Ascending aorta (tissue), 2 donors: ENCODE measurements at places on chromosomes 3 and 15. TPM values are rescaled to one million over a fixed set of nuclear protein-coding genes. Genes with fewer than 3 reads are reported as not detected.

DNA sequence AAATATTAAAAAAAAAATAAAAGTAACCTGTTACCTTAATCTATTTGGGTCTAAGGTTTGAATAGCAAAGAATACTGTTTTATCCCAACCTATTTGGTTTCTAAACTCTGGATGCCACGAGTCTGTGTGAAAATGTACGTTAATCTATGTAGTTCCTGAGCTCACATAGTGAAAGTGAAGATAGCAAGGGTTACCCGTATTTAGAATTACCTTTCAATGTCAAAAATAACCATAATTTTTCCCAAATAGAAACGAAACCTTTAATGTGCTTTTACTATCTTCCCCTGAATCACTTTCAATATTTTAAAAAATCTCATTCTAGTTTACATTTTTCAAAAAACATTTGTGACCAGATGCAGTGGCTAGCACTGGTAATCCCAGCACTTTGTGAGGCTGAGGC lies 5.8 kb upstream of the USP50 start:
- no peaks in the 10 kb centered on the region for H3K36me3 ChIP-seq
- no peaks in the 10 kb centered on the region for H3K4me1 ChIP-seq
- DNase-seq = no peak
- H3K4me3 ChIP-seq = no peak overlapping the region
- H3K27ac ChIP-seq = no peak overlapping the region
- no peaks in the 10 kb centered on the region for H3K27me3 ChIP-seq

CIB2 gene
- 6.7 TPM for total RNA-seq

GRCh38 chr3:171255236-171255806 lies 204.9 kb downstream of the TNIK start:
- no peak overlapping the region for H3K27ac ChIP-seq
- peaks cover 6% of the 10 kb centered on the region for H3K4me1 ChIP-seq
- no peak for DNase-seq
- no peaks in the 10 kb centered on the region for H3K27me3 ChIP-seq
- no peaks in the 10 kb centered on the region for H3K36me3 ChIP-seq

ZNF662 gene
- 7.7 TPM for total RNA-seq

DNA sequence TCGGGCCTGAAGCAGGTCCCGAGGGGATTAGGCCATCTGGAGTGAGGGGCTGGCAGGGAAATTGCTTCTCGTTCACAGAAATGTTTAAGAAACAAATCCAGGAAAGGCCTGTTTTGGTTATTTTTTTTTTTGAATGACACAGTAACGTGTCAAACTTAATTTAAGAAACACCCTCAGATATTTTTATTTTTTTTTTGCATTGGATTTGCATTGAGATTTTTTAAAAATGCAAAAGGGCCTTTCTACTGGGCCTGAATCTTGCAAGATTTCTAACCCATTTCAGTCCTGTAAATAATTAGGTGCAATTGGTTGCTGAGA lies 25.0 kb upstream of the KLF13 start:
- H3K27me3 ChIP-seq = no peaks in the 10 kb centered on the region
- H3K4me3 ChIP-seq = no peak overlapping the region
- H3K4me1 ChIP-seq = no peaks in the 10 kb centered on the region
- no peak overlapping the region for H3K27ac ChIP-seq
- no peaks in the 10 kb centered on the region for H3K36me3 ChIP-seq
- no peak for DNase-seq

DNA sequence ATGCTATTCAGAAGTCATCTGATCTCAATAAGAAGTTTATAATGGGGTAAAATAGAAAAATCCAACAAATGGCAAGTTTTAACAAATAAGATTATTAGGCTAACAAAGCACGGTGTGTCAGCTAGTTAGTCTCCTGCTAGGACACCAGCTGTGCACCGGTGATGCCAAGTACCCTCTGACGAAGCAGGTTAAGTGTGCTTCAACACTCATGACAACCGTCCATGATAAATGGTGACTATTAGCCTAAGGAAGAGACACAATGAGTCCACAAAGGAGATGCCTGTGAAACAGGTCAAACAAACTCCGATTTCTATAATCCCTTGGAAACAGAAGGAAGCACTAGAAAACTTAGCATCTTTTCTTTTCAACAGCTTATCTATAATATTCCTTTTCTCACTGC lies 36.5 kb downstream of the ATP13A3 start:
- peaks cover 53% of the 10 kb centered on the region for H3K36me3 ChIP-seq
- no peak overlapping the region for H3K4me3 ChIP-seq
- H3K4me1 ChIP-seq = no peaks in the 10 kb centered on the region
- no peak overlapping the region for H3K27ac ChIP-seq

DNA sequence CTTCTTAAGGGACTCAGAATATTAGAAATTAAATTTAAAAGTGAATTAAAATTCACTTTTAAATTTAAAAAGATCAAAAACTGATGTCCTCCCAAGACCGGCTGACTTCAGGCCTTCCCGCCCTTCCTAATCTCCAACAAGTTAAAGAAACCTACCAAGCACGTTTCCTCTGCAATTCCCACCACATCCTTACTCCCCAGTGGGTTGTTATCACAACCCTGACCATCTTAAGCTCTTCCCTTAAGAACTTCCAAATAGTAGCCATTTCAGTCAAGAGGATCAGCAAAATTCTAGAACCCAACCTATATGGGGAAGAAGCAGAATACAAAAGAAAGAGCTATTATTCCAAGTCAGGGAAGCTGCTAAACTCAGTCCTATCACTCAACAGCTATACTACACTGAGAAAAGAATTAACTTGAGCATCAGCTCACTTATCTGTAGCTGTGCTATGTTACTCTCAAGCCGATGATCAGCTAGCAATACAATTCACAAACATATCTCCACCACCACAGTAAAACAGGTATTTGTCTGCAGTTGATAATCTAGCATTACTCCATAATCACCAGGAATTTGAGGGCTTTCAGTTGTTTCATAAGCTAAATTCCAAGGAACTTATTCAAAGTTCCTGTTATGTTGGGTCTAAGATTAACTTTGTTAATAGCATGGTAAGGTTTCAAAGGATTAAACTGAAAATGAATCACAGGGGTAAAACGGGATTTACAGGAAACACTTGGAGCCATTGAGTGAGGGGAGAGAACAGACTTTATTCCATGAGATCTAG lies 14.3 kb downstream of the ABCC5 start:
- H3K27me3 ChIP-seq = no peaks in the 10 kb centered on the region
- H3K36me3 ChIP-seq = no peaks in the 10 kb centered on the region
- DNase-seq = no peak
- peak overlapping the region; percentile 45 for H3K27ac ChIP-seq
- no peak overlapping the region for H3K4me3 ChIP-seq

DNA sequence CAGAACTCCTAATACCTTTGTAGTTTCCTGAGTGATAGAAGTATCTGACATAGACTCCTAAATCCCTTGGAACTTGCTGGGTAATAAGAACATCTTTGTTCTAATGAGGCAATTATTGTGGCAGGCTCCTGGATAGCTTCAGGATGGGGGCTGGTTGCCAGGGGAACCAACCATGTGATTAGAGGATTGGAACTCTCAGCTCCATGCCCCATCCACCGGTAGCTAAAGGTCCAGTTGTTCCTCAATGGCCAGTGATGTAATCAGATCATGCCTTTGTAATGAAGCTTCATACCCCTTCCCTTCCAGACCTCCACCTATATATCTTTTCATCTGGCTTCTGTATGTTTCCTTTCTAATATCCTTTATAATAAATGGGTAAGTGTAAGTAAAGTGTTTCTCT lies 221.2 kb upstream of the ALCAM start:
- no peak overlapping the region for H3K27ac ChIP-seq
- H3K4me3 ChIP-seq = no peak overlapping the region
- H3K36me3 ChIP-seq = no peaks in the 10 kb centered on the region
- no peaks in the 10 kb centered on the region for H3K27me3 ChIP-seq

- H3K36me3 ChIP-seq = no peaks in the 10 kb centered on the region
- H3K27ac ChIP-seq = no peak overlapping the region
- no peaks in the 10 kb centered on the region for H3K4me1 ChIP-seq
- H3K4me3 ChIP-seq = no peak overlapping the region
Measured at GRCh38 chr3:63279005-63279841, 1.1 kb downstream of the SYNPR start.

- H3K36me3 ChIP-seq = no peaks in the 10 kb centered on the region
- DNase-seq = no peak
- no peak overlapping the region for H3K27ac ChIP-seq
Measured at GRCh38 chr3:140441006-140441405, 236.9 kb upstream of the TRIM42 start.

DNA sequence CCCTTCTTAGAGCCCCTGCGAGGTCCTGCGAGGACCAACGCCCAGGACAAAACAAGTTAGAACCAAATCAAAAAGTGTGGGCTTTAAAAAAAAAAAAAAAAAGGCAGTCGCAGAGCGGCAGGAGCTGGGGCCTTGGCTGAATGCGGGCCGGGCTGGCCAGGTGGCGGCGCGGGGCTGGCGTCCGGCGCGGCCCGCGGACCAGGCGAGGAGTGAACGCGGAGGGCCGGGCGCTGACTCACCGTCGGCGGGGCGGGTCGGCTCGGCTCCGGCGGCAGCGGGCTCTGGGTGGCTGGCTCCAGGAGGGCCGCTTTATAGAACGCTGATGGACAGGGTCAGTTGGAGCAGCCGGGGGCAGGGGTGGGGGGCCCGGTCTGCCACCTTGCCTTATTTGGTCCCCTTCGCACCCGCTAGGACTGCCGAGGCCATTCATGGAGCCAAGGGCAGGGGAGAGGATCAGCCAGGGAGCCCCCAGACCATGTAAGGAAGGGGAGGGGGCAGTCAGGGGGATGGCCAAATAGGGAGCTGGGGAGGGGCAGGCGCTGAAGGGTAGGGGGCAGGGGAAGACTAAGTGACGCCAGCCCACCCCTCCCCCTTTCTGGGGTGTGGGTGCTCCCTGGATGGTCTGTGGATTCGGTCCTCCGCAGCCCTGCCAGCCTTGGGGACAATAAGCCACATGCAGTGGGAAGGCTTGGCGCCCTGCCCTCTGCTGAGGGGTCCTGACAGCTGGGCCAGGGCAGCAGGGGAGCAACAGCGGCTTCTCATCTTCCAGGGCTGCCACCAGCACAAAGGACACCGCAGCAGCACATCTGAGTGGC lies at the start of gene ACTC1:
ACTC1 (minus strand) TSS at position 283 of the 815 bp plus-strand sequence. CDS start 741 bp downstream, outside the sequence.
- H3K27me3 ChIP-seq = no peaks in the 10 kb centered on the region
- peaks cover 5% of the 10 kb centered on the region for H3K4me1 ChIP-seq
- DNase-seq = peak; percentile 86
- peak within 1 kb of the TSS; percentile 84 for H3K27ac ChIP-seq

DNA sequence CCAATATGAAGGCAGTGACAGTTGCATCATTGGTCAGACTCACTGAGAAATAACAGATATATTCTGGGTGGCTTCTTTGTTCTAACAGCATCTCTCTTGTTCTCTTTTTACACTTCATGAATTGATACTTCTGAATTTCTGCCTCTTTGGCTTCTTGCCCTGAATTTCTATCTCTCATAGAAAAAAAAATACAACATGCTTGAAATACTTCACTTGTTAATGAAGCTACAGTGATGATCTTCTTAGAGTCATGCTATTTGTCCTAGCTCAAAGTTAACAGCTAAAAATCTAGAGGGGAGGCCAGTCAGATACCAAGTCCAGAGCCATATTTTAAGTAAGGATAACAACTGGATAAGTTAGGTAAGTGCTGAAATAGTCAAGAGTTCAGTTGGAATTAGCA lies 597.2 kb upstream of the AGTR1 start:
- H3K4me3 ChIP-seq = no peak overlapping the region
- no peaks in the 10 kb centered on the region for H3K4me1 ChIP-seq
- no peak overlapping the region for H3K27ac ChIP-seq
- no peaks in the 10 kb centered on the region for H3K27me3 ChIP-seq
- DNase-seq = no peak

- H3K36me3 ChIP-seq = no peaks in the 10 kb centered on the region
- no peak for DNase-seq
- no peaks in the 10 kb centered on the region for H3K27me3 ChIP-seq
- no peak overlapping the region for H3K27ac ChIP-seq
Measured at GRCh38 chr3:61666615-61667330, 105.4 kb downstream of the PTPRG start.

GRCh38 chr15:72281713-72282112 lies 9.4 kb upstream of the PARP6 start:
- no peak for DNase-seq
- no peak overlapping the region for H3K27ac ChIP-seq
- H3K36me3 ChIP-seq = no peaks in the 10 kb centered on the region
- no peaks in the 10 kb centered on the region for H3K4me1 ChIP-seq

- no peak overlapping the region for H3K4me3 ChIP-seq
- H3K27ac ChIP-seq = no peak overlapping the region
- no peaks in the 10 kb centered on the region for H3K27me3 ChIP-seq
- DNase-seq = no peak
Measured at GRCh38 chr3:16817197-16817596, 67.6 kb upstream of the PLCL2 start.

CTXN2 gene
- not detected for total RNA-seq

TMEM40 gene
- not detected for total RNA-seq

GRCh38 chr15:51750792-51751696 lies at the start of gene TMOD2:
Gene TMOD2 (plus strand): TSS chr15:51751597. CDS start chr15:51766442, 14,845 bp downstream.
- H3K27me3 ChIP-seq = no peaks in the 10 kb centered on the region
- peak within 1 kb of the TSS; percentile 94 for H3K4me3 ChIP-seq
- H3K27ac ChIP-seq = peak within 1 kb of the TSS; percentile 67
- no peak for DNase-seq

CDCP1 gene
- total RNA-seq = 3.0 TPM

GRCh38 chr3:37271611-37272010 lies 97.2 kb upstream of the LRRFIP2 start:
- no peak for DNase-seq
- peaks cover 8% of the 10 kb centered on the region for H3K4me1 ChIP-seq
- no peak overlapping the region for H3K4me3 ChIP-seq
- peaks cover 3% of the 10 kb centered on the region for H3K36me3 ChIP-seq
- no peak overlapping the region for H3K27ac ChIP-seq

- no peaks in the 10 kb centered on the region for H3K36me3 ChIP-seq
- H3K4me1 ChIP-seq = no peaks in the 10 kb centered on the region
- no peak overlapping the region for H3K27ac ChIP-seq
- no peaks in the 10 kb centered on the region for H3K27me3 ChIP-seq
- no peak overlapping the region for H3K4me3 ChIP-seq
- no peak for DNase-seq
Measured at GRCh38 chr3:114218006-114218405, 19.4 kb downstream of the ZNF80 start.

- H3K4me3 ChIP-seq = no peak overlapping the region
- no peaks in the 10 kb centered on the region for H3K4me1 ChIP-seq
- H3K27me3 ChIP-seq = no peaks in the 10 kb centered on the region
- H3K36me3 ChIP-seq = no peaks in the 10 kb centered on the region
- DNase-seq = no peak
- H3K27ac ChIP-seq = no peak overlapping the region
Measured at GRCh38 chr3:187406927-187407326, 38.7 kb downstream of the RTP4 start.

DUOXA2 gene
- total RNA-seq = 0.32 TPM
